Activated effector memory CD4-positive, alpha-beta T cell treated with Interleukin-2 at 50 U/mL for 16 hours (primary cell): ENCODE measurements at places on chromosomes 2 and 18.

GRCh38 chr18:67813380-67814028, 297.0 kb upstream of the DSEL start:
- no peak for DNase-seq

GRCh38 chr18:41126541-41127235, 828.3 kb upstream of the PIK3C3 start:
- no peak for DNase-seq

GRCh38 chr2:192196421-192197194, 1.9 kb upstream of the TMEFF2 start:
- DNase-seq, result no peak

- no peak for DNase-seq
Measured at GRCh38 chr18:41449612-41450011, 505.4 kb upstream of the PIK3C3 start.

GRCh38 chr2:145049475-145049874, 529.6 kb upstream of the ZEB2 start:
- no peak for DNase-seq

GRCh38 chr18:48819276-48819675, 131.5 kb downstream of the SMAD7 start:
- DNase-seq, result no peak

DNA sequence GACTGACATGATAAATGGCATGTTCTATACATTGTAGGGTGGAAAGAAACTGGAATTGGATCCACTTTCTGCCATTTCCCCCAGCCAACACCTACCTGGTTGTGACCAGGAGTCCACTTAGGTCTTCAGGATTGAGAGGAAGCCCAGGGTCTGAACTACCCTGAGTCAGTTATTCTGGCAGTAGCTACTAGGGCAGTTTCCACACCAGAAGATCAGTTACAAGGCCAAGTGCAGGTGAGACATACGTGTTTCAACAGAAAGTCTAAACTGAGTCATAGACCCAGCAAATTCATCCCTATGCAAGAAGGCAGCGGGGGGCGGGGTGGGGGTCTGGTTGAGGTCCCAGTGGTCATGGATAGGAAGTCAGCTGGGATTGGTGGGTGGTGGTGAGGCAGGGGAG, 21.9 kb downstream of the ANTXR1 start:
- no peak for DNase-seq

- DNase-seq, result no peak
Measured at GRCh38 chr2:69216535-69217332, 170.3 kb downstream of the GFPT1 start.

DNA sequence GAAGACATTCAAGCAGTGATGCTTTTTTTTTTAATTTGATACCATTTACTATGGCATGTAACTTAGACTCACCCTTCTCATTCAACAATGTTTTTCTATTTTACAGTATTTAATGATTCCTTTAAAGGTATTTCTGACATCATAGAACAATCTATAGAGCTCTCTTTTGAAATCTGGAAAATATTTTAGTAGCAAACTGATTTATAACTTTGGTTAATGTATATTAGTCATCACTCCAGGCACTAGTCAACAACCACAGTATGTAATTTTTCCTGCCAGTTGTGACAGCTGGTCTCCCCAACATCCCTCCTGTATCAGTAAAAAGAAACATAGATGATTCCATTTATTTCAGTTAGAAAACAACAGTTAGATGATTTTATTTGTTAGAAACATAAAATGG, 122.9 kb downstream of the LCLAT1 start:
- DNase-seq, result no peak

DNA sequence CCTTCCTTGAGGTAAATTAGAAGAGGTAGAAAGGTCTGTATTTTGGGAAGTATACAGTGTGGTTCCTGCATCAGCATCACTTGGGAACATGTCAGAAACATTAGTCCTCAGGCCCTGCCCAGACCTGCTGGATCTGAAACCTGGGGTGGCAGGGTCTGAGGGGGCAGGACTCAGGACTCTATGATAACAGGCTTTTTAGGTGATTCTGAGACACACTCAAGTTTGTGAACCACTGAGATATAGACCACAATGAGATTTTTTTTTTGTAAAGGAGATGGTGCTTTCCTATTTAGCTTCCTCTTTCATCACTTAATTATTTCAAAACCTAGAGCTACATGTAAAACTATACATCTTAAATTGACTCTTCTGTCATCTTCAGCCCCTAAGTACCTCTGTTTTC, 262.7 kb upstream of the SPOPL start:
- no peak for DNase-seq

GRCh38 chr2:224302952-224303351, 99.0 kb downstream of the FAM124B start:
- DNase-seq, result no peak

DNA sequence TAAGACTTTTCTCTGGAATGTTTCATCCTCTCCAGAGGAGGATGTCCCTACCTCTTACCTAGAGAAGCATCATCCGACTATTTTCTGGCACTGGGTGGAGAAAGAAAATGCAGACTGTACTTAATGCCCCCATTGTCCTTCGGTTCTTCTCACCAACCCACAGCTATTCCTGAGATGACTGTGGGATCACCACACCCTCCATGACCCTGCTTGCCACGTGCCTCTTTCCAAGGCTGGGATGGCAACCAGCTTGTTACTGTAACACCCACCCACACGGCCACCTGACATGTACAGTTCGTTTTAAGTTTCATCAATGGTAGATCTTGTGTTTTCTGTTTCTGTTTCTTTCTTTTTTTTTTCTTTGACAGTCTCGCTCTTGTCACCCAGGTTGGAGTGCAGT, 365.2 kb downstream of the FBXO15 start:
- DNase-seq, result no peak

DNA sequence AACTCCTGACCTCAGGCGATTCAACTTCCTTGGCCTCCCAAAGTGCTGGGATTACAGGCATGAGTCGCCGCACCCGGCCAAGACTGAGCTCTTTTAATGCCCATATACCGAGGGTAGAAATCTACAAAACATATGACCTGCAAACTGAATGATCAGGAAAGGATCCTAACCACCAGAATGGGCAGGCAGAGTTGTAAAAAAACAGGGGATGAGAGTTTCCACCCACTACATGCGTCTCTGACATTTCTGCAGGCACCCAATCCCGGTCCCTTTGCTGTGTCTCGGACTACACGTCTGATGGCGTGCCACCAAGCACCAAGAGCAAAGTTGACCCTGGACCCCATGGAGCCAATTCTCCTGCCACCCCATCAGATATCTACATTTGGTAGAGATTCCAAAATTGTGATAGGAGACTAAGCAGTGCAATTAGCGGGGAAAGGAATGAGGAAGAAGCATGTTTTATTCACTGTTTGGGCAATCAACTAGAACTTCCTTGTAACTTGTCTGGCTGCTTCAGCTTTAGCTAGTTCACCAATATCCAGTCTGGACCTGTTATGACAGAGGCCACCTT, 74.1 kb downstream of the ATP8B1 start:
- DNase-seq, result no peak

DNA sequence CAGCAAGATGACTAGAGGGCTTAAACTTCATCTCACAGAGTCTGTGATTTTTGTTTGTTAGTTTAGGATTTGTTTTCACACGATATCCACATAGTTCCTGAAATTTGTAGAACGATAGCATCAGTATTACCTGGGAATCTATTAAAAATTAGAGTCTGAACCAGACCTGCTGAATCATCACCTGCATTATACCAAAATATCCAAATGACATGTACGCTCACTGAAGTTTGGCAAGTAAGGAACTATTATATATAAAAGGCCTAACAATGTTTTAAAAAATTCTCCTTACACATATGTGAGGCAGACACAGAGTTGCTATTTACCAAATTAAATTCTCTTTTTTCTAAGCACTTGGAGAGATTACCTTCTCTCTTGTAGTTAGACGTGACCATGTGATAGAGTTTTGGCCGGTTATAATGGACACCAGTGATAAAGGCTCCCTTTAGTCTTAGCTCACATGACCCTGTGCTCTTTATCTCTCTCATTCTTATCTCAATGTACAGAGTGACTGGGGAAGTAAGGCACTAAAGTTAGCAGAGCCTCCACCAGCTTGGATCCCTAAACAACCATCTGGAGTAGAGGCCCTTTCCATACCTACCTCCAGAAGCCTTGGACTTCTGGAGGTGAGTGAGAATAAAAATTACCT, 363.1 kb downstream of the DSC3 start:
- DNase-seq, result no peak

GRCh38 chr2:60260639-60261296, 292.7 kb downstream of the BCL11A start:
- no peak for DNase-seq

GRCh38 chr2:57397550-57398360, 648.9 kb upstream of the VRK2 start:
- DNase-seq, result no peak

DNA sequence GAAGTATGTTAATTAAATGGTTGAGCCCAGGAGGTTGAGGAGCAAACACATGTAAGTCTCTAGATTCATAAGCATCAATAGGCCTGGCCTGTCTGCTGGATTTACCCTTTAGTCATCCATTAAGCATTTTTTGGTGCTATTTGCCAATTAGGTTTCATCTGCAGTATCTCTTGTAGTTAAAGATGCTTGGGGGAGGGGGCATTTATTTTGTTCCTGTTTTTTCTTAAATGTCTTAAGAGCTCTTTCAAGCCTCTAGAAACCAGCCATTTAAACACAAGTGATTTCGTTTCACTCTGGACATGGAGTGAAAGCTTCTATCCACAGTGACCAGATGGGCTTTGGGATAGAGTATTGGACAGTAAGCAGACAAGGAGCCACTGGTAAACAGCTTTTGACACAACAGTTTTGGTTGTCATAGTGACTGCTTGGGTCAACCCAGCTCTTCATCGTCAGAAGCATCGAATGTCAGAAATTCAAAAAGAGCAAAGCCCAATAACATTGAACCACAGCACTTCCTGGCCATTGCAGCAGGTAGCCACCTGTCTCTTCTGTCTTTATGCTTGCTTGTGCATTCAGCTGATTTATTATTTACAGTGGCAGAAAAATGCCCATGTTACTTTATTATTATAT, 4.9 kb downstream of the QPCT start:
- no peak for DNase-seq

DNA sequence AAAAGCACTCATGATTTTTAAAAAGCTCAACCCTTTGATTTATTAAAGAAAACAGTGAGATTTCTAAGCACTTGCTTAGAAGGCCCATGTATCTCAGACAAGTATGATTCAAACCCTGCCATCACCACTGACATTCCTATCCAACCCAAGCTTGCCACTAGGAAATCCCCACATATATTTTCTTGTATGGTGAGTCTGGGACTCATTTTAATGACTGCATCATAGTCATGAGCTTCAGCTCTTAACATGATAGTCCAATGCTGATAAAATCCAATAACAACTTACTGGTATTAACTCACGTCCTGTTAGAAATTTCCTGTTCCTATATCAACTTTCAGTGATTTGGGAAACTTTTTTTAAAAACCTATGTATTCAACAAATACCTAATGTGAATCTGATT, 39.4 kb upstream of the NCKAP5 start:
- no peak for DNase-seq

DNA sequence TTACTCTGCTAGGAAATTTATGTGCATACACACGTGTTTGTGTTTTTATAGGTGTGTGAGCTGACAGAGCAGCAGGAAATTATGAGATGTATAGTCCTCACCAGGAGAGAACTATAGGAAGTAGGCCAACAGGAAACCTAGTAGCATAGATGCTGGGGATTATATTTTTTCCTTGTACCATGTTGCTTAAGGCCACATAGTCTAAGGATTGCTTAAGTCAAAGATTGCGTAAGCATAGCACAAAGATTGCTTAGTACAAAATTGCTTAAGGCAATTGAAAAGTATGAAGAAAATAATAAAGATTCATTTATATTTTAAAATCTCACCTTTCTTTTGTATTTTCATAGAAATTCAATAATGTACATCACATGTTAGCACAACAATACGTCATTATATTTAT, 18.7 kb upstream of the CCDC102B start:
- DNase-seq, result no peak

DNA sequence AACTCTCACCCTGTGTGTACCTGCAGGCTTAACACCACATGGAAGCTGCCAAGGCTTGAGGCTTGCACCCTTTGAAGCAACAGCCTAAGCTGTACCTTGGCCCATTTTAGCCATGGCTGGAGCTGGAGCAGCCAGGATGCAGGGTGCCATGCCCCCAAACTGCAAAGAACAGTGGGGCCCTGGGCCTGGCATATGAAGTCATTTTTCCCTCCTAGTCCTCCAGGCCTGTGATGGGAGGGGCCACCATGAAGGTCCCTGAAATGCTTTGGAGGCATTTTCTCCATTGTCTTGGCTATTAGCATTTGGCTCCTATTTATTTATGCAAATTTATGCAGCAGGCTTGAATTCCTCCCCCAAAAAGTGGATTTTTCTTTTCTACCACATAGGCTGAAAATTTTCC, 238.4 kb downstream of the CDCA7 start:
- no peak for DNase-seq

GRCh38 chr2:9232886-9233285, 26.3 kb downstream of the ASAP2 start:
- DNase-seq, result no peak

- no peak for DNase-seq
Measured at GRCh38 chr2:60295636-60295962, 257.9 kb downstream of the BCL11A start.

GRCh38 chr2:95310216-95310615, 13.1 kb downstream of the KCNIP3 start:
- DNase-seq, result no peak

DNA sequence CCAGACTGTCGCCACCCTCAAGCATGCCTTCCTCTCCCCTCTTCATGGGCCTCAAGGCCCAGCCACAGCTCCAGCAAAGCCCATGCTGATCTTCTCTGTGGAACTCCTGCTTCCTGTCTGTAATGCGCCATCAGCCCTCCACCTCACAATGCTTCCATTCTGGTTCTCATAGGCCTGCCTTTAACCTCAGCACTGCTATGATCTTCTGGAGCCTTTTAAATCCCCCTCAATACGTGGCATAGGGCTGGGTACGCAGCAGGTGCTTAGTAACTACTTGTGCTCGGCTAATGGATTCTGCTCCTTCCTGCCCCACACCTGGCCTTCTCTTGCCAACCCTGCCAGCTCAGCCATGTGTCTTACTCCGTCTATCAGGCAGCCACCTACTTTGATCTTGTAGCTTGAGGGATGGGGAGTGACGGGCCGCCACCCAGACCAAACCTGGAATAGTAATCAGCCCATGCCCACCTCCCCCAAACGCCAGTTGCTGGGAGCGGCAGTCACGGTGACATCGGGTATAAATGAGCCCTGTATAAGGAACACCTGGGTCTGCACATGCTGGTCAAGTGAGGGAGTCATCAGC, 106.7 kb upstream of the MCFD2 start:
- DNase-seq, result no peak

GRCh38 chr2:200749631-200750322, 61.9 kb upstream of the BZW1 start:
- DNase-seq, result no peak

- DNase-seq, result no peak
Measured at GRCh38 chr2:225290757-225291400, 108.6 kb upstream of the NYAP2 start.

GRCh38 chr18:2606335-2606734, 35.0 kb downstream of the NDC80 start:
- no peak for DNase-seq

DNA sequence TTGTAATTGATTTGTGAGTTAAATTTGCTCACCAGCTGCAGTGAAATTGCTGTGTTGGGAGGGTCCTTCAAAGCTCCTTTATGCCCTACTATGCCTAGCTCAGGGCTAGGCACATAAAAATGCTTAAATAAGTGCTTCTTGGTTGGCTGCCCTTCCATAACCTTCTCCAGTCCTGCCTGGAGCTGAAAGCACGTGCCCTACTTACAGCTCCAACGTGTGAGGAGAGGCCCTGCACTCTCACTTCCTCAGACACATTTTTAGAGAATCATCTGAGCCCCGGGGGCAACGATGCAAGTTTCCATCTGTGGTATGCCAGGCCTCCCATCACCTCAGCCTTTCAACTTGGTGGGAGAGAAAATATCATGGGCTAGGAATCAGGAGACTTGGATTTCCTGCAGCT, 202.7 kb downstream of the BCL11A start:
- DNase-seq, result no peak
